ENCODE measurements at places on chromosomes 12 and 14.

DNA sequence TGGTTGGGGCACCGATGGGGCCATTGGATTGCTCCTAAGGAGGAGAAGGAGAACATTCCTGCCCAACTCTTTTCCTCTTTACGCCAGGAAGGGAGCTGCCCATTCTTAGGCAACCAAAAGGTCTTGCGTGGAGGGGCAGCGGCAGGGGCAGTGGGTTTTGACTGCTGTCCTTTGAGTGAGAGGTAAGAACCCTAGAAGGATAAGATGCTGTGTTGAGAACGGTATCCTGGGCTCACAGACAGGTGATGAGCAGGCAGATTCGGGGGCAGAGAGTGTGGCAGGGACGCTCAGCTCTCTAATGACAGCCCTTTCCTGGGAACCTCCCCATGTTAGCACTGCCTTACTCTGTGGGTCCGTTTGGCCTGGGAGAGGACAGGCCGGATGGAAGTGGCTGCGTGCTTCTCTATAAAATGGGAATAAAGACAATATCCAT is 13.2 kb downstream of the LRTM2 start:
- DNase-seq, result no peak

- no peak for DNase-seq
Measured at GRCh38 chr12:32611986-32612385, 67.1 kb upstream of the DNM1L start.

DNA sequence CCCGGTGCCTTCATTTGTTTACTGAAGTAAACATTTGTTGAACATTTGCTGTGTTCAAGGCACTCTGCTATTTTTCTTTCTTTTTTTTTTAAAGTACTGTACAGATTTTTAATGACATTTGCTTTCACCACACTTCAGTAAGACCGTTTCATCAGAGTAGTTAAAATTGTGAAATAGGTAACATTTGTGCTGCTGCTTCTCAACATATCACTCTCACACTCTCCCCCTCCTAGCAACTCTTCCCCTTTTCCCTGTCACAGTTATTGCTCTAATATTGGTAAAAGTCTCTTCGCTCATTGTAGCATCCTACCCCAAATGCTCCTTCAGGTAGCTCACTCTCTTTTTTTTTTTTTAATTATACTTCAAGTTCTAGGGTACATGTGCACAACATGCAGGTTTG is 49.6 kb downstream of the SRGAP1 start:
- no peak for DNase-seq

DNA sequence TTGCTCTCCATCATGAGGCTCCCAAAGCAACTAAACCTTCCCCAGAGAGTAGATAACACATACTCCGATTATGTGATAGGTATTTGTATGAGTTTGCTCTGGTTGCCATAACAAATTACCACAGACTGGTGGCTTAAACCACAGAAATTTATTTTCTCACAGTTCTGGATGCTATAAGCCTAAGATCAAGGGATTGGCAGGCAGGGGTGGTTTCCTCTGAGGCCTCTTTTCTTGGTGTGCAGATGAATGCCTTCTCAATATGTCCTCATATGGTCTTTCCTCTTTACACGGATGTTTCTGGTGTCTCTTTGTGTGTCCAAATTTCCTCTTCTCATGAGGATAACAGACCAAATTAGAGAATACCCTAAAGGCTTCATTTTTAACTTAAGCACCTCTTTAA is 285.8 kb upstream of the GRIP1 start:
- peak; percentile 16 for DNase-seq

- DNase-seq, result no peak
Measured at GRCh38 chr12:97063292-97063935, 156.4 kb downstream of the NEDD1 start.

- no peak for DNase-seq
Measured at GRCh38 chr12:62724947-62725451, 210.0 kb downstream of the PPM1H start.

DNA sequence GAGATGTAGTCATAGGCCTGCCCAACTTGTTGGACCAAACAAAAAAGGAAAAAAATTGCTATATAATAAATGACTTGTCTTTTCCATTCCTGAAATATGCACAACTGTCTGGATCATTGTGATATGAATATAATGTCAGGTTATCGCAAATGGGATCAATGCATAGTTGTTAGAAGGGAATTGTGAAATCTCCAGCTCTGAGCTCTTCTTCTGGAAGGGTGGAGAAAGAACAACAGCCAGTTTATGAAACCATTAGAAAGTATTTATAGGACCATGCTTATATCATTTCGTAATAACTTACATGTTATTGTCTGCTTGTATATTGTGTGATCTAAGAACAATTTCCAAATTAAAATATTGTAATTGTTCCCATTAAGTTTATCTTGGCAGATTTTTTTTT is 35.7 kb upstream of the HIF1A start:
- no peak for DNase-seq

DNA sequence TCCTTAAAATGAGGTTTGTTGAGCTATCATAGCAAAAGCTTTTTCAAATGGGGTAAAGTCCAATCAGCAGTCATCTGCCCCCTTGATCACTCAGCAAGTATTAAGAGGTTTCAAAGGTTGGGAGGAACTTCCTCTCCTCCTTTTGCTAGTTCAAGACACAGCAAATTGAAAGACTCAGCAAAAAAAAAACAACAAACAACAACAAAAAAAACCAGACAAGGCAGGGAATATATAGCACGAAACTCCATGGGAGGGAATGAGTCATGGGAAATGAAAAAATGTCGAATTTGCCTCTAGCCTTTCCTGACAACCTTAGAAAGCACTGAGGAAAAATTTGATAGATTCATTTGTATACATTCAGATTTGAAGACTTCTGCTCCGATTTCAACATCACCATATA is 1.6 kb upstream of the SLC7A8 start:
- no peak for DNase-seq

GRCh38 chr14:64464651-64465050 is 648 bp upstream of the AKAP5 start:
- DNase-seq, result no peak

- DNase-seq, result no peak
Measured at GRCh38 chr12:54306925-54307741, 6.3 kb upstream of the NFE2 start.

DNA sequence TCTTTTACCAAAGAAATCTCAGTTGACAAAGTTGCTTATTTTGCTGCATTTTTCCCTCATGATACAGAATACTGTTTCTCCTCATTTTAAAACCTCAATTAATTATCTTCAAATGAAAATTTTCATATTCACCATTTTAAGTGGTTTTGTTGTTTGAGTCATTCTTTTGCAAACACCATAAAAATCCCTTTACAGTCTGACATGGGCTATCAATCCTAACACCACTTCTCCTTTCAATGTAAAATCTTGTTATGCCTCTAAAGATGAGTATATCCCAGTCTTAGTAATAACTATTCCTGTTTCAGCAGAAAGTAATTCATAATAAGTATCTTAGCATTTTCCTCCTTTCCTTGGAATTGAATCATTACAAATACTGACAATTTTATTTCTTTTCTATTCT is 192.2 kb downstream of the SYT1 start:
- DNase-seq, result no peak

GRCh38 chr12:111457577-111457976 is 51.9 kb downstream of the SH2B3 start:
- no peak for DNase-seq

GRCh38 chr14:60945984-60946383 is 34.9 kb downstream of the TRMT5 start:
- DNase-seq, result no peak

DNA sequence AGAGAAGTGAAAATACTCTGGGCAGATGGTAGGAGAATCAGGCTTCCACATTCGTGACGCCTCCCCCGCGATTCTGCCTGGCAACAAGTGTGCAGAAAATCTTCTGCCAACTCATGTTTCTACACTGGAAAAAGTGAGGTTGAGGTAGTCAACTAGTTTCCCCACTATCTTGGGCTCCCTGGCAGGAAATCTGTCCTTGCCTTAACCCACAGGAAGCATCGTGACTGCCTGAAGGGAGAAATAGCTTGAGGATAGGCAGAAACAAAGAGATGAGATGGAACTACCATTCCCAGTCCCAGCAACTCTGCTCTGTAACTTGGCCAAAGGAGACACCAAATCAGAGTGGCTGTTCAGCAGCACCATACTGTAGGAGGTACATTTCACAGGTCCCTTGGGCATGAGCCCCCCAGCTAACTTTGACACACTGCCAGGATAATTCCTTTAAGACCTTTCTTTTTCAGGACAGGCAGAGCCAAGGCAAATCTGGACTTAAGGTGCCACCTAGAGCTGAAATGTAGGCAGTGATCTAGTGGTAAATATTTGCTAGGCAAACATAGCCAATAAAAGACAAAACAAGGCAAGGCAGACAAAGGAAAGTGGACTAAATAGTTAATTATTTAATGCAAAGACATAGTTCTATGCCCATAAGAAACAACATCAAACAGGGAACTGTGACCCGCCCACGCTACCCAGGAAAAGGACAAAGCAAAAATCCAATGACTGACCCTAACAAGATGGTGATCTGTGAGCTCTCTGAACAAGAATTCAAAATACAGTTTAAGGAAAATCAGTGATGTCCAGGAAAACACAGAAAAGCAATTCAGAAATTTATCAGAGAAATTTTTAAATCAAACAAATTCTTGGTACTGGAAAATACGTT is 205.1 kb downstream of the PTPRO start:
- no peak for DNase-seq

- DNase-seq, result no peak
Measured at GRCh38 chr14:100822013-100822412, 3.9 kb upstream of the MEG3 start.

- no peak for DNase-seq
Measured at GRCh38 chr12:81255456-81255855, 177.6 kb downstream of the ACSS3 start.

DNA sequence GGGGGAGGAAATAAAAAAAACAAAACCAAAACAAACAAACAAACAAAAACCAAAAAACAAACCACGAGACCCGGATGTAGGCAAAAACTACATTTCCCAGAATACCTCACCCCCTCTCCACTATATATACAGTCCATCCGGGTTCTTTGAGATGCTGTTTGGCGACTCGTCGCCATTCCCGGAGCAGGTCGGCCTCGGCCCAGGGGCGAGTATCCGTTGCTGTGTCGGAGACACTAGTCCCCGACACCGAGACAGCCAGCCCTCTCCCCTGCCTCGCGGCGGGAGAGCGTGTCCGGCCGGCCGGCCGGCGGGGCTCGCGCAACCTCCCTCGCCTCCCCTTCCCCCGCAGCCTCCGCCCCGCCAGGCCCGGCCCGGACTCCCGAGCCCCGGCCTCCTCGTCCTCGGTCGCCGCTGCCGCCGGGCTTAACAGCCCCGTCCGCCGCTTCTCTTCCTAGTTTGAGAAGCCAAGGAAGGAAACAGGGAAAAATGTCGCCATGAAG is at the start of gene RNF10:
RNF10 (plus strand) TSS at position 154 of the 500 bp plus-strand sequence. CDS start 456 bp downstream, outside the sequence.
- DNase-seq, result peak; percentile 95

- no peak for DNase-seq
Measured at GRCh38 chr14:55948399-55948798, 169.8 kb upstream of the PELI2 start.

DNA sequence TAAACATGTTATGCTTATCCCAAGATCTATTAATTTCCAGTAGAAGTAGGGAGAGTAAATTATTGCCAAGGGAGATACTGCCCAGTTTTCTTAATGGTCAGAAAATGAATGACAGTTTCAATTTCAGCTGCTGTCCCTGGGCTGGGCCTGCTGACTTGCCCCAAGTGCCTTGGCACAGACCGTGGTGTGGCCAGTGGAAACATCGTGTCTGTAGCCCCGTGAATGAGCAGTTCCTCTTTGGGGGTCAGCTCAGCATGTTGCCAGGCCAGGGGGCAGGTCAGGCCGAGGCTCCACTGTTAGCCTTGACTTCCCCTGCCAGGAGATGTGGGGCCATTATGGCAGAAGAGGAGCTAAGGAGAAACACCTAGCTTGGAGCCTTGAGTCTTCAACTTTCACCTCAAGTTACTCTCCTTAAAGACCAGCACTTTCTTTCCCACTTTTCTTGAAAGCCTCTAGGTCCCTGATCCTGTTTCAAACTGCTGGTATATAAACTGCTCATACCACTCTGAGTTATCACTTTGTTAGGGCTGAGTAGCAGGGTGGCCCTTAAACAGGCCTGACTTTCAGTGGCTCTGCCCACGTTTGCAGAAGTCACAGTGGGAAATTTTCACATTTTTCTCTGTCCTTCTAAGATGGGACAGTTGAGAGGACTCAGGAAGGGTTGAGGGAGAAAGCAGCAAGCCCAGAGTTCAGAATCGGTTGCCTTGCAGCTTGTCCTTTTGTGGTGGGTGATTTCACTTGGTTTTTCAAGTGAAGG is 73.2 kb downstream of the SUSD6 start:
- no peak for DNase-seq

- no peak for DNase-seq
Measured at GRCh38 chr12:56679883-56680575, 8.1 kb downstream of the PTGES3 start.

GRCh38 chr12:127516467-127516866 is 750.5 kb upstream of the TMEM132C start:
- no peak for DNase-seq

GRCh38 chr14:22907429-22907828 is 11.5 kb downstream of the RBM23 start:
- DNase-seq, result no peak

- DNase-seq, result no peak
Measured at GRCh38 chr12:47085815-47086252, 6.1 kb upstream of the AMIGO2 start.

Measured in NAMALWA (cell line).